ENCODE measurements at places on chromosomes 7 and 10.

- DNase-seq: no peak
Observed at GRCh38 chr7:7857143-7857583, 111.4 kb upstream of the GLCCI1 start.

GRCh38 chr10:47266602-47267001 is 33.4 kb upstream of the GDF10 start:
- no peak for DNase-seq

DNA sequence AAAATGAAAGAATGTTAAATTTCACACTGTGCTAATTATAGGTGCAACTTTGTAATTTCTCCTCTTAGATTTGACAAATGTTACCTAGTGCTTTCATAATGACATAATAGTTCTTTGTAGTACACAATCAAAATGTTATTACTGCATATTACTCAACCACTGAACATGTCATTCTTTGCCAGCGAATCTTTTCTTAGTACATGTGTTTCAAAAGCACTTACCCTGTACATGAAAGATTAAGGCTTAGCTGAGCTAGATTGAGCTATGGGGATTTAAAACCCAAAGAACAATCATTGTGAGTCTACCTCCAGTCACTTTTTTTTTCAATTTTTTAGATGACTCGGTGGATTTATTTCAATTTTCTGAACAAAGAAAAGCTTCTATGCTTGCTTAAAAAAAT is 123.5 kb upstream of the FERD3L start:
- DNase-seq: no peak

DNA sequence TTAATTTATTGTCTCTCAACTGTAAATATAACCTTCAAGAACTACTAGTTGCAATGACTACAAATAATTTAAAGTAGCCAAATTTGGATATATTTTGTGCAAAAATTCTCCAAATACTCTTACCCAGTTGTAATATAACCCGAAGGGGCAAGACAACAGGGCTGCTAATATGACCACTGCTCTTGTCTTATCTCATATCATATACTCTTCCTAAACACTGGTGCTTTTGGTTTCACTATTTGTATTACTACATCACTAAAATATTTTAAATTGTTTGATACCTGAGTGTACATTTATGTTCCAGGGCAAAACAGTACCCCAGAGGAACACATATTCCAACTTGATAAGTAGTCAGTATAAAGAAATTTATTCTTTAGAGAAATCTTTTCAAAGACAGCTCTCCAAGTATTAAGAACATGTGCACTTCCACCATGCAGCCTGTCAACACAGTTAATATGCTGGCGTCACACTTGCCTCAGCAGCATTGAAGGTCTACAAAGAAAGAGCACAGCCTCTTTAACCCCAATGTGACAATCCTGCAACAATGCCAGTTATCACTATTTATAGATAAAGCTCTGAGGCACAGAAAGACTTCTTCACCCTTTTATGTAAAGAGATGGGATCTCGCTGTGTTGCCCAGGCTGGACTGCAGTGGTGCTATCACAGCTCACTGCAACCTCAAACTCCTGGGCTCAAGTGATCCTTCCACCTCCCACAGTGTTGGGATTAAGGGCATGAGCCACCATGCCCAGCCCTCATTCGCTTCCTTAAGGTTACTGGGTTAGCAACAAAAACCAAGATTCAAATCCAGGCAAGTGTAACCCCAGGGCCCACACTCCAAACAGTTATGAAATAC is 37.8 kb downstream of the RHEB start:
- no peak for DNase-seq

DNA sequence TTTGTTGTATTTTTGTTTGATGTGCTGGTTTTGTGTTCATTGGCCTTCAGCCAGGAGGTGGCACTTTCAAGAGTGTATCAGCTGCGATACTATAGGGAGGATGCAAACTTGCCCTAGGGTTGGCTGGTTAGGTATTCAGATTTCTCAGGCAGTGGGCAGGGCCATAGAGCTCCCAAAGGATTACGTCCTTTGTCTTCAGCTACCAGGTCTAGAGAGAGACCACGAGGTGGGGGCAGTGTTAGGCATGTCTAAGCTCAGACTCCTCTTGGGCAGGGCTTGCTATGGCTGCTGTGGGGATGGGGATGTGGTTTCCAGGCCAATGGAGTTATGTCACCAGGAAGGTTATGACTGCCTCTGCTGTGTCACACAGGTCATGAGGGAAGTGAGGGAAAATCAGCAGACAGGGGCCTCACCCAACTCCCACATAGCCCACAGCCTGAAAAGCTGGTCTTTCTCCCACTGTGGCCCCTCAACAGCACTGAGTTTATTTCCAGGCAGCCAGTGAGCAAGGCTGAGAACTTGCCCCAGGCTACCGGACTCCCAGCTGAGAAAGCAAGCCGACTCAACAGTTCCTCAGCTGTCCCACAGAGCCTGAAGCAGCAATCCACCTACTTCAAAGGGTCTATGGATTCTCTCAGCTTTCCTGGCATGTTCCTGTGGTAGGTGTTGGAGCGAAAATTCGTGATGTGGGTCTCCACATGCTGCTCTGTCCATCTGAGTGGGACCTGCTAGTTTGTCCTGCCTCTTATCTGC is 227.4 kb upstream of the COBL start:
- no peak for DNase-seq

DNA sequence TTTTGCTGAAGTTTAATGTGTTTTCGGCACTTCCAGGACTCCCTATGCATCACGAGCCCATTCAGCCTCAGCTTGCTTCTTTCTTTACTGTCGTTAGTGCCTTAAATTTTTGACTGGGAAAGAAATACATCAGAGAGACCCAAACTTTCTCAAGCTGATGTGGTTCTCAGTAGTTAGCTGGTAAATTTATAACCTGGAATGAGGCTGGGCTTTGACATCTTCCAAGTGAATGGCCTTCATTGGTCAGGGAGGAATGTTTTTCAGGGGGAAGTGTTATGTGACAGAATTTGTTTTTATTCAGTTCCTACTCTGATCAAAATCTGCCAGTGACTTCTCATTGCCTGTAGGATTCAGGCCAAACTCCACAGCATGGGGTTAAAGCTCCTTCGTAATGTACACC is 296.9 kb downstream of the SORCS3 start:
- DNase-seq: no peak

DNA sequence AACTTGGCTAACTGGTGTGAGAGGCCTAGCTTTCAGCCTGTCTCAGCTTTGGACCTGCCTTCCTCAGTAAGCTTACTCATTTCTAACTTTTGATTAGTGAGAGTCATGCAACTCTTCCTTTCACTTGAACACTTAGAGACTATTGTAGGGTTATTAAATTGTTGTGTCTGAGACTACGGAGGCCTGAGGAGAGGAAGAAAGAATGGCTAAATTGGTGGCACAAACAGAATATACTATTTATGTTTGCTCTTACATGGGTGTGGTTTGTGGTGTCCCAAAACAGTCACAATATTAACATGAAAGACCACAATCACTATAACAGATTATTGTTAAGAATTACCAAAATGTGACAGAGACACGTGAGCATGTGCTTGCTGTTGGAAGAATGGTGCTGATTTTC is 82.1 kb downstream of the TRIM24 start:
- DNase-seq: no peak

- DNase-seq: no peak
Observed at GRCh38 chr7:90772410-90772809, 176.3 kb downstream of the CDK14 start.

DNA sequence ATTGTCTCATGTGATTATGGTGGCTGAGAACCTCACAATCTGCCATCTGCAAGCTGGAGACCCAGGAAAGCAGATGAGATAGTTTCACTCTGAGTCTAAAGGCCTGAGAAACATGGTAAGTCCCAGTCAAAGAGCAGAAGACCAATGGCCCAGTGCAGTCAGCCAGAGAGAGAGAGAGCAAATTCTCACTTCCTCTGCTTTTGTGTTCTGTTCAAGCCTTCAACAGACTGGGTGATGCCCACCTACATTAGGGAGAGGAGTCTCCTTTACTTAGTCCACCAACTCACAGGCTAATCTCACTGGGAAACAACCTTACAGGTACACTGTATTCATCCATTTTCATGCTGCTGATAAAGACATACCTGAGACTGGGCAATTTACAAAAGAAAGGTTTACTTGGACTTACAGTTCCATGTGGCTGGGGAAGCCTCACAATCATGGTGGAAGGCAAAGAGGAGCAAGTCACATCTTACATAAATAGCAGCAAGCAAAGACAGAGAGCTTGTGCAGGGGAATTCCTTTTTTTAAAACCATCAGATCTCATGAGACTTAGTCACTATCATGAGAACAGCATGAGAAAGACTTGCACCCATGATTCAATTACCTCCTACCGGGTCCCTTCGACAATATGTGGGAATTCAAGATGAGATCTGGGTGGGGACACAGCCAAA is 4.7 kb upstream of the FRMPD2 start:
- no peak for DNase-seq

DNA sequence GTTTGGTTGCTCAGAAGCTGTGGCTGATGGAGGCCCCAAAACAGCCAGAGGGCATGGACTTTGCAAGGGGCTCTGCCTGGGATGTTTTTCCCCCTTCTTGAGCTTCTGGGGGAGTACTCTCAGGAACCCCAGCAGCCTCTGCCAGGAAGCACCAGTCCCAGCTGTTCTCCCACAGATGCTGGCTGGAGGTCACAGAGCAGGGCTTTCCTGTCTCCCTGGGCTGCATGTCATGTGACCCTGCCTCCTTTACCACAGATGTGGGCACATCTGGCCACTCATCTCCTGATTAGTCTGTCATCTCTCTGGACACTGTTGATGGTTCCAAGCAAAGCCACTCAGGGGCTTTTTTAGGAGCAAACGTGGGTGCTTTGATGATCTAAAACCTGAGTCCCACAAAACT is 136.7 kb downstream of the NEURL1 start:
- DNase-seq: no peak

DNA sequence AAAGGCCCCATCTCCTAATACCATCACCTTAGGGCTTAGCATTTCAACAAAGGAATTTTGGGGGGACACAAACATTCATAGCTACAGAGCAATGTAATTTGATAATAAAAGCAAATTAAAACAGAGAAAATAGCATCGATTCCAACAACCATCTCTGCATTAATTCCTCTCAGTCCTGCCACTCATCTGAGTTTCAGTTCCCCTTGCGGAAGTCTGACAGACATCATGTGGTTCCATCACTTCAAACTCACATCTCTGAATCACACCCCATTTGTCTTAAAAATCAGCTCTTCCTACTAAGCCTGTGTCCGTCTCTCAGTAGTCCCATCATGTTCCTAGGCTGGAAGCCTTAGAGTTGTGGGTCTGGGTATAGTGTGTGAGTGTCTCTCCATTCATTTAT is 3.6 kb downstream of the ADCK2 start:
- no peak for DNase-seq

- DNase-seq: no peak
Observed at GRCh38 chr10:101835362-101835761, 8.2 kb downstream of the KCNIP2 start.

DNA sequence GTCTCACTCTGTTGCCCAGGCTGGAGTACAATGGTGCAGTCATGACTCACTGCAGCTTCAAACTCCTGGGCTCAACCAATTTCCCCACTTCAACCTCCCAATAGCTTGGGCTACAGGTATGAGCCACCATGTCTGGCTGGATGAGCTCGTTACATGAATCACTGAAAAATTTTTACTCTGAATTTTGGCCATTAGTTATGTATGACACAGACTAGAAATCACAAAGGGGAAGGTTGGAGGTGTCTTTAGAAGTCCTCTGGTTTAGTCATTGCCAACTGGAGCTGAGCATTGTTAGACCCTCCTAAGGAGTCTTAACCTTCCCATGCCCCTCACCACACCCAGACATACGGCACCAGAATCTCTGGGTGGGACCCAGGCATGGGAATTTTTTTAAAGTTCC is 34.7 kb downstream of the SVIL start:
- DNase-seq: no peak

DNA sequence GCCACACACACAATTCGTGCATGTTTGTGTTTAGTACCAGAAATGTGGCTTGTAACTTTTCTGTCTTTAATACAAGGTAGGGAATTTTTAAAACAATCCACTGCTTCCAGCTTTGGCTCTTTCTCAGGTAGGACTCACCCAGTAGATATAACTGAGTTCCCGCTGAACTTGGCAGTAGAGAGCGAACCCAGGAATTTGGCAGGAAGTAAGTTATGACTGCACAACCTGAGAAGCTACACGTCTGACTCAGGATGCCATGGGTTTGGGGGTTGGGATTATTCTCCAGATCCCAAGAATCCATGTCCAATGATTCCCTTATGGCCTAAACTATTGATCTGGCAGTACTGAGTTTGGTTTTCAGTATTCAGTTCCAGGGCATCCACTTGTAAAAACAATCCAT is 499.7 kb downstream of the CALN1 start:
- no peak for DNase-seq

- no peak for DNase-seq
Observed at GRCh38 chr7:47454069-47454973, 127.6 kb downstream of the TNS3 start.
